Mesothelial cell of epicardium (in vitro differentiated cells): ENCODE measurements at places on chromosomes 13 and 19. TPM values are rescaled to one million over a fixed set of nuclear protein-coding genes. Genes with fewer than 3 reads are reported as not detected.

DNA sequence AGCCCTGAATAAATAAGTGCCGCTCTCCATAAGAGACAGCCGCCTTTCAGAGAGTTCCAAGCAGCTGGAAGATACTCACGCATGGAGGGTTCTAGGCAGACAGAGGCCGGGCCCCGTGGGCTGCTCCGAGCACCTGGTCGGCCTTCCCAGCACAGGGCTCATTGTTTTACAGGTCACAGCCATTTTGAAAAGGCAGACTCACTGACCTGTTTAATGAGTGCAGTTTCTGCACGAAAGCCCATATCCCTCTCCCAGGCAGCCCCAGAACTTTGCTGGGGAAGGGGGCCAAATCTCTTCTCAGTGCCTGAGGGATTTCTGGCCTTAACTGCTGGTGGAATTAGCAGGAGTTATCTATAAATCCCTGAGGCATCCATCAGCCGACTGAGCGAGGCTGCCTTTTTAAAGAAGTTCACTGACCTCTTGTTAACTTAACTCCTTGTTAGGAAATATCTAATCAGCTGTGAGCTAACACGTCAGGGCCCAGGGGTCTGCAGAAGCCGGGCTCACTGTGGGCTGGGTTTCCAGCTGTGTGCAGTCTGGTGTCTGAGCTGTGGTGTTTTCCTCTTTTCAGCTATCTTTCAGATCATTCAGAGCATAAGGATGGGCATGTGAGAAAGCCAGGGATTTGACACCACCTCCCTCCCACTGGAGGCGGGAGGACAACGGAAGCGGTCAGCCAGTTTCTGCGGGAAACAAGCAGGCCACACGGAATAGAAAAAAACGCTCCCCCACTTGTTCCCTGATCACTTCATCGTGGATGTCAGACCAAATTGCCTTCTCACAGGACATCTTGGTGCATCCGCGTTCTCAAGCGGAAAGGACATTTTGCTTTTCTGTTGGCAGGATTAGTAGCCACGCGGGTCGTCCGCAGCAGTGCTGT is 23.3 kb downstream of the SERP2 start:
- DNase-seq, result no peak
- peaks cover 56% of the 10 kb centered on the region for H3K4me1 ChIP-seq
- peaks cover 52% of the 10 kb centered on the region for H3K27me3 ChIP-seq
- H3K27ac ChIP-seq, result peak overlapping the region; percentile 45
- no peaks in the 10 kb centered on the region for H3K36me3 ChIP-seq

GRCh38 chr19:16714702-16715287 is 4.9 kb upstream of the NWD1 start:
- H3K4me3 ChIP-seq, result no peak overlapping the region
- peak; percentile 66 for DNase-seq
- no peaks in the 10 kb centered on the region for H3K4me1 ChIP-seq
- no peaks in the 10 kb centered on the region for H3K36me3 ChIP-seq

The ZNF607 gene
- 17.6 to 18.7 TPM (median 17.7 TPM) in 3 replicates for total RNA-seq

DNA sequence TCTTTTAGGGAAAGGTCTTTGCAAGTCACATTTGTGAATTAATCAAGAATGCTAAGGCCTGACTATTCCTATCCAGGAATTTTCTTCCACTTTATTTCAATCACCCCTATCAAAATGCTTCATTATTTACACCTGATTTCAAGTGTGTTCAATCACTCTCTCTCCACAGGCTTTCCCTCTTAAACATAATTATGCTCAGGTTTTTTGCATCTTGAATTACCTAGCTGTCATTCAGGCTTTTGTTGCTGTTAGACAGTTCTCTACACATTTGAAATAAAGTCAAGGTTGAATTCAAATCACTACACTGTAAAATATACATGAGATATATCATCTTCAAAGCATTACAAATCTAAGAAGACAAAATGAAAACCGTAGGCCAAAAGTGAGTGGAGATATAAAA is 941.3 kb upstream of the SLITRK1 start:
- no peaks in the 10 kb centered on the region for H3K36me3 ChIP-seq
- peaks cover 30% of the 10 kb centered on the region for H3K4me1 ChIP-seq
- H3K27me3 ChIP-seq, result no peaks in the 10 kb centered on the region
- no peak for DNase-seq

The EBI3 gene
- 0.22 to 0.96 TPM (median 0.68 TPM) in 3 replicates for total RNA-seq

GRCh38 chr13:23805122-23805521 is 84.1 kb downstream of the MIPEP start:
- no peaks in the 10 kb centered on the region for H3K27me3 ChIP-seq
- peaks cover 22% of the 10 kb centered on the region for H3K4me1 ChIP-seq
- no peak overlapping the region for H3K4me3 ChIP-seq
- DNase-seq, result no peak
- peaks cover 21% of the 10 kb centered on the region for H3K36me3 ChIP-seq

GRCh38 chr19:10085641-10086590 is at the start of gene SHFL:
Gene SHFL, plus strand, starts transcription at chr19:10086317. Its CDS starts 111 bp downstream, at chr19:10086428.
- H3K4me3 ChIP-seq, result peak within 1 kb of the TSS; percentile 74
- peak; percentile 73 for DNase-seq
- H3K36me3 ChIP-seq, result peaks cover 9% of the 10 kb centered on the region
- H3K27ac ChIP-seq, result no peak within 1 kb of the TSS

GRCh38 chr19:34664168-34664567 is 12.8 kb downstream of the SCGB2B2 start:
- no peak overlapping the region for H3K4me3 ChIP-seq
- H3K4me1 ChIP-seq, result no peaks in the 10 kb centered on the region
- H3K27ac ChIP-seq, result no peak overlapping the region
- H3K27me3 ChIP-seq, result no peaks in the 10 kb centered on the region
- DNase-seq, result no peak
- H3K36me3 ChIP-seq, result no peaks in the 10 kb centered on the region

GRCh38 chr13:77698201-77699058 is 943 bp downstream of the SLAIN1 start:
- H3K27ac ChIP-seq, result peak overlapping the region; percentile 92
- peaks cover 51% of the 10 kb centered on the region for H3K27me3 ChIP-seq
- peaks cover 27% of the 10 kb centered on the region for H3K4me1 ChIP-seq
- H3K4me3 ChIP-seq, result peak overlapping the region; percentile 89
